ENCODE measurements at places on chromosomes 12 and 14. TPM values are rescaled to one million over a fixed set of nuclear protein-coding genes. Genes with fewer than 3 reads are reported as not detected.

DNA sequence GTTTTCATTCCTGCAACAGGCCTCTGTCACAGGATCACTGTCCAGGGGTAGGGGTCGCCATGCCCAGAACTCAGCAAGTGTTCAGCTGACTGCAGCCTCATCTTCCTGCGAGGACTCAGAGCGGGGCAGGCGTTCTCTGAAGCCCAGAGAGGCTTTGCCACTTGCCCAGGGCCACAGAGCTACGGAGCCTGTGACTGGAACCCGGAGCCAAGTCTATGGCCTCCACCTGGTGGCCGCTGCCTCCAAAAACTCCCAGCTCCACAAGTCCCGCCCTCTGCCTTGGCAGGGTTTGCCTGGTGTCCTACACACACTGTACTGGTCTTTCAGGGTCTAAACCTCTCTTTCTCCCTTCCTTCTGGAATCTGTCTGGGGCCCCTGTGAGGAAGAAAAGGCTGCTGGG, 8.7 kb upstream of the PPP1R13B start:
- no peaks in the 10 kb centered on the region for H3K27me3 ChIP-seq
- H3K36me3 ChIP-seq = no peaks in the 10 kb centered on the region
- H3K4me1 ChIP-seq = peaks cover 6% of the 10 kb centered on the region
- no peak for DNase-seq
- H3K27ac ChIP-seq = no peak overlapping the region
- H3K4me3 ChIP-seq = no peak overlapping the region

- no peak for DNase-seq
- H3K27me3 ChIP-seq = no peaks in the 10 kb centered on the region
- H3K27ac ChIP-seq = no peak within 1 kb of the TSS
- no peaks in the 10 kb centered on the region for H3K36me3 ChIP-seq
Observed at GRCh38 chr12:95996034-95996658, at the start of gene HAL. HAL (minus strand) TSS chr12:95996344; CDS start chr12:95995910, 434 bp downstream.

- DNase-seq = no peak
- H3K36me3 ChIP-seq = no peaks in the 10 kb centered on the region
- no peaks in the 10 kb centered on the region for H3K4me1 ChIP-seq
- H3K4me3 ChIP-seq = no peak overlapping the region
- H3K27ac ChIP-seq = no peak overlapping the region
- H3K27me3 ChIP-seq = no peaks in the 10 kb centered on the region
Observed at GRCh38 chr12:24020397-24021163, 71.1 kb upstream of the SOX5 start.

- H3K27ac ChIP-seq = no peak overlapping the region
- H3K4me1 ChIP-seq = no peaks in the 10 kb centered on the region
- H3K36me3 ChIP-seq = no peaks in the 10 kb centered on the region
- no peaks in the 10 kb centered on the region for H3K27me3 ChIP-seq
Observed at GRCh38 chr12:97994746-97995484, 520.5 kb upstream of the TMPO start.

DNA sequence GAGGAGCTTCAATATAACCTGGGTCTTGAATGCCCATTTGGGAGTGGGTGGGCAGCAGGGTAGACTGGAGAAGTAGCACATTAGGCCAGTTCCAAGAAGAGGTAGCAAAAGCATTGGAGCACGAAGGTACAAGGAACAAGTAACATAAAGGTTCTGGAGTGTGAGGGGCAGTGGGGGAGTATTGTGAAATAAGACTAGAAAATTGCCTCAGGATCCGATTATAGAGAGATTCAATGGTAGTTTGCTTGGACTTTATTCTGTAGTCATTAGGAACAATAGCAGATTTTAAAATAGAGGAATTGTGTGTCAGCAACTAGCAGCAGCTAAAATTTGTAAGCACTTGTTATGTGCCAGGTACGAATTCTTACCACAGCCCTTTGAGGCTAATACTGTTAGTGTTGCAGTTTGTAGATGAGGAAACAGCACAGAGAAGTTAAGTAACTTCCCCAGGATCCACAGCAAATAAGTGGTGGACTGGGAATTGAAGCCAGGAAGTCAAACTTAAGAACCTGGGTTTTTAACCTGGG, 61.8 kb downstream of the PPFIBP1 start:
- H3K36me3 ChIP-seq = no peaks in the 10 kb centered on the region
- DNase-seq = no peak
- peaks cover 6% of the 10 kb centered on the region for H3K27me3 ChIP-seq
- H3K27ac ChIP-seq = no peak overlapping the region

- H3K4me1 ChIP-seq = no peaks in the 10 kb centered on the region
- H3K27me3 ChIP-seq = no peaks in the 10 kb centered on the region
- H3K4me3 ChIP-seq = no peak overlapping the region
- no peak overlapping the region for H3K27ac ChIP-seq
- no peak for DNase-seq
- no peaks in the 10 kb centered on the region for H3K36me3 ChIP-seq
Observed at GRCh38 chr14:64614805-64615391, 65.1 kb downstream of the PPP1R36 start.

DNA sequence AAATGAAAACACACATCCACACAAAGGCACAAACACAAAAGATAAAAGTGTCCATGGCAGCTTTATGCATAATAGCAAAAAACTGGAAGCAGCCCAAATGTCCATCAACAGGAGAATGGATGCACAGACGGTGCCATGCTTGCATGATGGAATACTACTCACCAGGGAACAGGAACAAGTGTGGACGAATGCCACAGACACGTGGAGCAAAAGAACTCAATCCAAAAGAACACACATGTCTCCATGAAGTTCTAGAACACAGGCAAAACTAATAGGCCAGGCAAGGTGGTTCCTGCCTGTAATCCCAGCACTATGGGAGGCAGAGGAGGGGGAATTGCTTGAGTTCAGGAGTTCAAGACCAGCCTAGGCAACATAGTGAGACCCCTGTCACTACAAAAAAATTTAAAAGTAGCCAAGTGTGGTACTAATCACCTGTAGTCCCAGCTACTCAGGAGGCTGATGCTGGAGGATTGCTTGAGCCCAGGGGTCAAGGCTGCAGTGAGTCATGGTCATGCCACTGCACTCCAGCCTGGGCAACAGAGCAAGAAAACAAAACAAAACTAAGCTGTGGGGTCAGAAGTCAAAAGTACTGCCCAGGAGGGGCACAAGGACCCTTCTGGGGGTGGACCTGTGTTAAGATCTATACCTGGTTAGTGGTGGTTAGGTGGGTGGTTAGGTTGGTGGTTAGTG, 7.3 kb upstream of the TMEM119 start:
- H3K27me3 ChIP-seq = no peaks in the 10 kb centered on the region
- peak overlapping the region; percentile 76 for H3K27ac ChIP-seq
- H3K4me3 ChIP-seq = no peak overlapping the region
- DNase-seq = no peak
- H3K36me3 ChIP-seq = no peaks in the 10 kb centered on the region

DNA sequence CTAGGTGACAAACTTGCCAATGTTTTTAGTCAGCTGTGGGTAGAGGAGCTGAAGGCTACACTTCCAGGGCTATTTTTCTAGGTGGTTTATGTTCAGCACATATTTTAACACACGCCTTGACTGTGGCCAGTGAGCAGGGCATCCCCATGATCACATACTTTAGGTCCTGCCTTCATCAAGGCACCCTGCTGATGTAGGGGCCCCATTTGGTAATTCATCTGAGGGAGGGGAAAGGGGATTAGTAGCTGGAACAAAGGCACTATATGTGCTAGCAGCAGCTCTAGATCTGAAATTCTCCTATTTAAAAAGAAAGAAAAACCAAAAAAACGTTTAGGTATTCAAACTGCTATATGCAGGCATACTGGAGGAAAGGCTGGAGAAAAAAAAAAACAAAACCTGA, 14.5 kb downstream of the EGLN3 start:
- H3K4me1 ChIP-seq = no peaks in the 10 kb centered on the region
- H3K27me3 ChIP-seq = peaks cover under 1% of the 10 kb centered on the region
- H3K36me3 ChIP-seq = no peaks in the 10 kb centered on the region
- no peak for DNase-seq
- no peak overlapping the region for H3K4me3 ChIP-seq

- DNase-seq = no peak
- H3K4me3 ChIP-seq = no peak overlapping the region
- H3K27me3 ChIP-seq = peaks cover 10% of the 10 kb centered on the region
- no peak overlapping the region for H3K27ac ChIP-seq
- no peaks in the 10 kb centered on the region for H3K36me3 ChIP-seq
Observed at GRCh38 chr12:27777141-27777540, 2.9 kb upstream of the KLHL42 start.

DNA sequence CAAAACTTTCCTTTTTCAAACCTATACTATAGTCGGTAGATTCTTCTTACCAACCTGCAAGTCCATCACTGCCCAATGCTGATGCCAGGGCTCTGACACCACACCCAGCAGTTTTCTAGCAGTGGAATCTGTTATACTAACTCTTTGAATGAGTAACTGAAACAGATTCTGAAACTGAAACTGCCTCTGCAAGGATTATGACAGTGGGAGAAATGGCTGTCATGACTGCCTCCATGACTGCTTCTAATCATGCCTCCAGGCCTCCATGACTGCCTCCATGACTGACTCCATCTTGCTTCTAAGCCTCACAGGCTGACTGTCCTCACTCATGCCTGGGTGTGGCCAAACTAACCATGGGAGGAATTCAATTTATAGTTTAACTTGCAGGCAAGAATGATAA, 29.4 kb upstream of the OXA1L start:
- H3K4me1 ChIP-seq = peaks cover 20% of the 10 kb centered on the region
- peaks cover 18% of the 10 kb centered on the region for H3K27me3 ChIP-seq
- H3K36me3 ChIP-seq = peaks cover 1% of the 10 kb centered on the region
- H3K27ac ChIP-seq = peak overlapping the region; percentile 62
- peak overlapping the region; percentile 11 for H3K4me3 ChIP-seq

DNA sequence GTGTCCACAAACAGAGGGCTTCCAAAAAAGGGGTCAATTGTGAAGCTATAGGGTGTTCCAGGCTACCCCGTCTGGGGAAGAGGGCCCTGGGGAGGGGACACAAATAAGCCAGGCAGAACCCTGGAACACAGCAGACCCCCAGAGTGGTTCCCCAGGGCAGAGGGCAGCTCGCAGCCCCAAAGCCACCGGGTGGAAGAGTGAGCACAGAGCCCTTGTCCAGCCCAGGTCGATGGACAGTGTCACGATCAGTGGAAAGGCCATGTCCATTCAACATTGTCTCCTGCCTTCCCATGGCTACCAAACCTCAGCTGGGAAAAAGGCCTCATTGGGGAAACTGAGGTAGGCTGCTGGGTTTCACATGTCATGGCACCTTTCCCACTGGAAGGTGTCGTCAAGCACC, 131.4 kb downstream of the DICER1 start:
- peaks cover 16% of the 10 kb centered on the region for H3K27me3 ChIP-seq
- no peak overlapping the region for H3K4me3 ChIP-seq
- no peaks in the 10 kb centered on the region for H3K4me1 ChIP-seq
- DNase-seq = no peak

- no peak overlapping the region for H3K4me3 ChIP-seq
- no peak for DNase-seq
- peaks cover 3% of the 10 kb centered on the region for H3K27me3 ChIP-seq
- no peaks in the 10 kb centered on the region for H3K36me3 ChIP-seq
Observed at GRCh38 chr12:67742461-67742860, 93.9 kb downstream of the DYRK2 start.

DNA sequence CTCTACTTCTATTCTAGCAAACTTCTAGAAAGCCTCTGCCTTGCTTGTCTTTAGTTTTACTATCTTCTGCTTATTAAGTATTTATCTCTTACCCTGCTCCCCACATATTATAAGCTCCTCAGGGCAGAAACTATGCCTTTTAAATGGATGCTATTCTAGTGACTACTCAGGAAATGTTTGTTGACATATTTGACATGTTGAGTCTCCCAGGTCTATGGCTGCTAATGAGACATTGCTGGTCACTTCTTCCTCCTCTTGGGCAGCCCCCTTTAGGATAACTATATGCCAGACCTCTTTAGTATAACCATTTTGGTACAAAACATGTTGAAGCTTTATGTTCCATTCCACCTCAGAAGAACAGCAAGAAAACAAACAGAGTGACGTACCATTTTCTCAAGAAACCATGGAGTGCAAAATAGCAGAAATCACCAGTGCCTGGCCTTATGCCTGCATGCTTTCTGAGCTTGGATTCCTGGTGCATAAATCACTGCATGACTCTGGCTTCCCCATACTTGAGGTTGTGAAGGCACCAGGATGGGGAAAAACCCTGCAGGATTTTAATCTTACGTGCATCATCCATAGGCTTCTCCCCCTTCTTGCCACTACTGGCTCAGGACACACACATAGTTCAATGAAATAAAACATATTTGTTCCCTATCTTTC, 202.6 kb downstream of the TMX1 start:
- H3K4me1 ChIP-seq = no peaks in the 10 kb centered on the region
- no peak for DNase-seq
- H3K36me3 ChIP-seq = no peaks in the 10 kb centered on the region
- H3K4me3 ChIP-seq = no peak overlapping the region

- H3K4me3 ChIP-seq = no peak overlapping the region
- H3K36me3 ChIP-seq = no peaks in the 10 kb centered on the region
- peaks cover 6% of the 10 kb centered on the region for H3K27me3 ChIP-seq
- no peak overlapping the region for H3K27ac ChIP-seq
Observed at GRCh38 chr12:113688313-113688712, 216.6 kb upstream of the LHX5 start.

DNA sequence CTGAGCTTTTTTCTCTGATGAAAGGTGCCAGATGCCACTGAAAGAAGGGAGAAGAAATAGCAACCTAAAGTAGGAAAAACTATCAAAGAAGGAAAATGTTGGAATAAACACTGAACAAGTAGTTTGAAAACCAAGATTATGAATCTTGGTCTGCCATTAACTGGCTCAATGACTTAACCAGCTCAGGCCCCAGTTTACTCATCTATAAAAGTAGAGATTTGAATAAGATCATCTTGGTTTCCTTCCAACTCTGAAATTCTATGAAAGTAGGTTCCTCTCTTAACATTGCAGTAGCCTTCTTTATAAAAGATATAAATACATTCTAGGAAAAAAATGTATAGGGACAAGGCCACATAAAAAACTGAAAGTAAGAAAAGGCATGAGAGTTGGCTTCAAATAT, 16.1 kb upstream of the CCND2 start:
- peaks cover 10% of the 10 kb centered on the region for H3K27me3 ChIP-seq
- no peak overlapping the region for H3K27ac ChIP-seq
- H3K36me3 ChIP-seq = peaks cover 1% of the 10 kb centered on the region
- H3K4me1 ChIP-seq = peaks cover 22% of the 10 kb centered on the region

GRCh38 chr14:103868242-103868897, 21.0 kb upstream of the PPP1R13B start:
- no peak overlapping the region for H3K27ac ChIP-seq
- H3K36me3 ChIP-seq = no peaks in the 10 kb centered on the region
- H3K27me3 ChIP-seq = no peaks in the 10 kb centered on the region
- H3K4me3 ChIP-seq = no peak overlapping the region
- no peak for DNase-seq

Gene BHLHE41
- not detected for total RNA-seq

Gene LIN7A
- total RNA-seq = not detected

Gene INHBC
- total RNA-seq = not detected

Gene AGAP2
- 26.9 TPM for total RNA-seq

Gene LUM
- not detected for total RNA-seq

Gene EGLN3
- 8.2 TPM for total RNA-seq

Gene PPM1H
- total RNA-seq = not detected

Gene KRT75
- total RNA-seq = not detected

Gene PTPN6
- total RNA-seq = 238 TPM

Gene CDCA3
- total RNA-seq = 94.8 TPM

Gene GPR68
- 18.9 TPM for total RNA-seq

Data from activated T-cell treated with anti-CD3 and anti-CD28 coated beads, Interleukin-2, amount 50 U/mL, for 72 hours (primary cell).